ENCODE measurements at places on chromosomes 11 and 22.

- DNase-seq = no peak
Observed at GRCh38 chr22:43852573-43853327, 9.6 kb downstream of the SULT4A1 start.

DNA sequence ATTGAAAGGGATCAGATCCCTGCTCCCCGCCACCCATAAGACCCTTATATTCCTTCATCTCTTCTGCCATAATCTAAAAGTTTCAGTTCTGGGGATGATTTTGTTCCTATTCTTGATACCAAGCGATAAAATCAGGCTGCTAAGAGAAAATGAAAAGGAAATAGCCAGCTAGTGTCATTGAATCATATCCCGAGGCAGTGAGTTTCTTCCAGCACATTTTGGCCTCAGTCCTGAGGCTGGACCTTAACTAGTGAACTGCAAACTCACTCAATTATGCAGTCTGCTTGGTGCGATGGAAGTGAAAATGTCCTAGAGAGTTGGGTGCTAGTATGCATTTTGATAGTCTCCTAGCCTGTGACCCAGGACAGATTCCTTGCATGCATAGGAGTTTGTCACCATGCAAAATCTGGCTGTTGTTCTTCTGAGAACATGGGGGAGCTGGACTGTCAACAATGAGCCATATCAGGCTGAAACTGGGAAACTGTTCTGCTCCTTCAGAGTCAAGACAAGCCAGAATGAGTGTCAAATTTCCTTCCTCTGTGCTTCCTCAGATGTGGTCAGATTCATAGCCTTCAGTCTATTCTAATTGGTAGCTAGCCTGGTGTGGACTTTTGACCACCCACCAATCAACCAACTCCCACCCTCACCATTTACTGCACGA lies 102.9 kb downstream of the CCDC81 start:
- no peak for DNase-seq

DNA sequence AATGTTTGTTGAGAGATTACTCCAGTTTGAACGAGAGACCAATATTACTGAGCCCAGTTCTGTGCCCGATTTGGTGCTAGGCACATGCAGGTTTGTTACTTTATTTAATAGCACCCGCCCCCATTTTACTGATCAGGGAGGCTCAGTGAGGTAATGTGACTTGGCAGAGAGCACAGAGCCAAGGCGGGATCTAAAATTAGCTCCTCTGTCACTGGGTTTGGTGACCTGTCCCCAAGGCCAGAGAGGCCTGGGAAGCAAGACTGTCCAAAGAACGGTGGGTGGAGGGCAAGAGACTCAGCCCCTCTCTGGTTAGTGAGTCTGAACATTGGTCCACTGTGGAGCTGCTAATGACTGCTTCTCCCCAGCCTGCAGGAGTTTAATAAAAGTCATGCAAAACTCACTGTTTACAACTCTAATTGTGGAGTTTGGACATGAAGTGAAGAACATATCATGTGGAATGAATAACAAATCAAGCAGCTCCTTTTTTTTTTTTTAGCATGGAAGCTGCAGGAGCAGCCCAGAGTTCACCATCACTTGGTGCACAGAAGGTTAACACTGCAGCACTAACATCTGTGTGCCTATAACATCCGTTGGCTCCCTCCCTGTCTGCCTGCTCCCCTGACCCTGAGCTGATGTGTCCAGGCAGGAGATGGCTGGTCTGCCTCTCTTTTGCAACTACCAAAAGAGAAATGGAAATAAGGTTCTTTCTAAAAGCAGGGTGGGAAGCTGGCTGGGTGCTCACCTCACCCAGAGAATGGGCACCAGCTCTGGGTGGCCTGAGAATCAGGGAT lies 39.0 kb downstream of the CSNK2A3 start:
- DNase-seq = no peak

GRCh38 chr22:42688241-42689211 lies 32.1 kb downstream of the A4GALT start:
- DNase-seq = no peak

DNA sequence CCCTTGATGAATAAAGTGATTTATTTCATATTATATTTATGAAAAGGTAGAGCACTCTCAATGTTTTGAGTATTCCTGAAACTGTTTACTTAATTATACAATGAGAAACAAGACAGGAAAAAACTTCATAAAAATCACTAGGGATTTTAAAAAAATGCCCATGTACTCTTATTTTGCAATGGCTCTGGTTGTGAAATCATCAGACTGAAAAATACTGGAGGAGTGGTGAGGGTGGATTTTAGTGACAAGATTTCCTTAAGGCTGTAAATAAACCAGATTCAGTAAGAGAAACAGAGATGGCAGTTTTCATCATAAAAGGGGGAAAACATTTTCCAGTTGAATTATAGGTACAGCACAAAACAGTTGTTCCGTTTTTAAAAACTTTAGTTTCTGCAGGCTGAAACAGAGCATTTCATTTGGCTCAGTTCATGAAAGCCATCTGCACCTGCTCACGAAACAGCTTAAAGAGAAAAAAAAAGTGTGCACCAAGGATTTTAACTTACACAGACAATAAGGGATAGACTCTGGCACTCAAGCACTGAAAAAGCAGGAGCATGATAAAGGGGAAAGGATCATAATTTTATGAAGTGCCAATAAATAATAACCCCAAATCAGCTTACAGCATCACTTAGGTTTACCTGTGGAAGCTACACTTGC lies 100.7 kb downstream of the MAML2 start:
- DNase-seq = no peak

DNA sequence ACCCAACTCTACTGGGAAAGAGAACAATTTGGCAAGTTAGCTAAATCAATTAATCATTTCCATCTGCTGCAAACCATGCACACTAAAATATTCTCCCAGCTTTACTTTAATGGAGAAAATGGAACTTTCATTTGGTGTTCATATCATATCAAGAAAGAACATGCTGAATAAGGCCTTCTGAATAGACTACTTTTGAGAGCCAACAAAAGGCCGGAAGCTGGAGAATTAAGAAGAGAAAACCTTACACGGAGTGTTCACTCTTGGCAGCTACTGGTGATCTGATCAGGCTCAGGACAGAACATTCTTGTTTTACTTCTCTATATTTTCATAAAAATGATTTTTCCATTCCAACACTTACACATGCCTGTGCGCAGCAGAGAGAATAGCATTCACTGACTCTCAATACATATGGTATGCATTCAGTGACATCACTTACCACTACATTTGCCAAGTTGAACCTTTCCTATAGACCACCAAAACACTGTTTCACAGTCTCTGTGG lies 165.3 kb downstream of the TTC28 start:
- no peak for DNase-seq

GRCh38 chr11:111983187-111983986 lies 41.8 kb upstream of the DLAT start:
- DNase-seq = no peak

DNA sequence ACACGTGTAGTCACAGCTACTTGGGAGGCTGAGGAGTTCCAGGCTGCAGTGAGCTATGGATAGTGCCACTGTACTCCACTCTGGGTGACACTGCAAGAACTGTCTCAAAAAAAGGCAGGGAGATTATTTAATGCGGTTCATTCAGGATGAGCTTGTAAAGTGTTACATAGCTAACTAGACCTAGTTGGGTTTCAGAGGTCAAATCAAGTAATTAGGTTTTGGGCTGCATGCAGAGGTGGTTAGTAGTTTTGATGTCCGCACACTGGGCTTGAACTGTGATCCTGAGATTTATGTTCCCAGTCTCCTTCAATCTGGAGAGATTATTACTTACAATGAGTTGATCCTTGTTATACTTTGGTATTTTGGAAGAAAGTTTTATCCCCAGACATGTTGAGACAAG lies 2.1 kb upstream of the RBM4 start:
- DNase-seq = no peak

DNA sequence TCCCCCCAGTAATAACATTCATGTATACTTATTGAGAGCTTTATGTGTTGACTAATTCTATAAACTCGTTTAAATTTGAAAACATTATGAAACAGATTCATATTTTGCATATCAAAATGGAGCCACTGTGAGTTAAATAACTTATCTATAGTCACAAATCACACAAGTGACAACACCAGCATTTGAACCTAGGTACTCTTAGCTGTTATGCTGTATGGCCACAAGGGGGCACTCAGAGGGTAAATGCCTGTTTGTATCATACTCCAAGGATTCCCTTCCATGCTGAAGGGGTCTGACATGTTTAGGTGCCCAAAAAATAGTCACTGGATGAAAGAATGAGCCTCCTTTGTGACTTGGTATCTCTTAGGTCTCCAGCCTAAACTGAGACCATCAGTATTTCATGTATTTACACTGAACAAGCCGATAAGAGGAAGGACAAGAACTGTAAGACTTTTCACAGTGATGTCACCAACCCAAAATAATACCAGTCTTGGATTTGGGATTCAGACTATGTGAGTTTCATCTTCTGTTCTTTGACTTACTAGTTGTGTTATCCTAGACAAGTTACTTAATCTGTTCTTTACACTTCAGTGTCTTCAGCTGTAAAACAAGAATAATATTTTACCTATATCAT lies 12.2 kb upstream of the OR52D1 start:
- DNase-seq = peak; percentile 14

DNA sequence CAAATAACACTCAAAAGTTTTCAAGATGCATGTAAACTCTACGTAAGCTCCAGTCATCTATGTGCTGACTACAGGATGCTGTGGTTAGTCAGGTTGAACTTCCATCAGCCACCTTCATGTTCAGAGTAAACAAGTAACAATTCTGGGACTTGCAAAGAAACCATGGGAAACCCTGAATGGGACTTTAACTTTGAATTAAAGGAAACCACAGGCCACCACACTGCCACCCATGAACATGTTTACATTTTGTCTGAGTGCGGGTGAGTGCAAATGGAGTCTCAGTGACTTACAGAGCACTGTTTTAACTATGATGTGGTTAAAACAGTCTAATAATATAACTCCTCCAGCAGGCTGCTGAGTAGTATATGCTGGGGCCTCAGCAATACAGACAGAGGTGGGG lies 12.9 kb upstream of the SYTL2 start:
- DNase-seq = no peak

GRCh38 chr22:41966607-41967240 lies 2.5 kb upstream of the SEPTIN3 start:
- DNase-seq = peak; percentile 65

GRCh38 chr11:102010776-102011494 lies 36.3 kb upstream of the CFAP300 start:
- peak; percentile 100 for DNase-seq

DNA sequence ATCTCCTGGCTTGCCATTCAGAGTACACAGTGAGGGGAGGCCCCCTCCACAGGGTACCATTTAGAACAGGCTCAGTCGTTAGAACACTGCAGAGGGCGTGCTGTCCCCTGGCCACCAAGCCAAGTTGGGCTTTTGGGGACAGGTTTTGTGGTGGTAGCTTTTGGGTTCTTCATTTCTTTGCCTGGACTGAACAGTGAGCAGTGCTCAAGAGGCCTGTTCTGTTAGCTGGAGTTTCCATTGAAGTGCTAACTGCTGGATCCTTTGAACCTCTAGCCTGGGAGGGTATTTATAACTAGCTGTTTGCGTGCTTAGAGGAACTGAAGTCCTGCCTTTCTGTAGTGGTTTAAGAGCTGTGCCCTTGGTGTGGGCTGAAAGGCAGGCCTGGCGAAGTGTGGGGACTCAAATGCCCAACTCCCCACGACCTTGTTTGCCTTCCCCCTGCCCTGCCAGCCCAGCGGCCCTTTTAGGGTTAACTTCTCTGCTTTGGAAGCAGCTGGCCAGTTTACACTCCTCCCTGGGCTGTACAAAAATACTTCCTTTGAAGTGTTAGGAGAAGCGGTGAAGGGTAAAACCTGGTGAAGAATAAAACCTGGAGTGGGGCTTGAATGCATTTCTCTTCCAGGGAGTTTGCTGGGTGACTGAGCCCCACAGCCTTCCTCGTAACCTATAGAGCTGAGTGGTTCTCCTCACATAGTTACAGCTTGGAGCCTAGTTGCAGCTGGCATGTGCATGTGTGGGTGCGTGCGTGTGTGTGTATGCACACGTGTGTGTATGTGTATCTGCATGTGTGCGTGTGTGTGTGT lies 34.6 kb downstream of the ZNRF3 start:
- no peak for DNase-seq

All from HS-5 (cell line).